ENCODE measurements at places on chromosomes 12 and 14.
A peak's percentile ranks its signal among the peaks of the same experiment; 100 is the strongest.

- DNase-seq = no peak
These were observed 76.9 kb upstream of the TMEM263 start for GRCh38 chr12:106878804-106879203.

GRCh38 chr14:98477935-98478334 is 794.1 kb downstream of the BCL11B start:
- no peak for DNase-seq

GRCh38 chr14:21231020-21231652 is 38.1 kb downstream of the HNRNPC start:
- DNase-seq = no peak

DNA sequence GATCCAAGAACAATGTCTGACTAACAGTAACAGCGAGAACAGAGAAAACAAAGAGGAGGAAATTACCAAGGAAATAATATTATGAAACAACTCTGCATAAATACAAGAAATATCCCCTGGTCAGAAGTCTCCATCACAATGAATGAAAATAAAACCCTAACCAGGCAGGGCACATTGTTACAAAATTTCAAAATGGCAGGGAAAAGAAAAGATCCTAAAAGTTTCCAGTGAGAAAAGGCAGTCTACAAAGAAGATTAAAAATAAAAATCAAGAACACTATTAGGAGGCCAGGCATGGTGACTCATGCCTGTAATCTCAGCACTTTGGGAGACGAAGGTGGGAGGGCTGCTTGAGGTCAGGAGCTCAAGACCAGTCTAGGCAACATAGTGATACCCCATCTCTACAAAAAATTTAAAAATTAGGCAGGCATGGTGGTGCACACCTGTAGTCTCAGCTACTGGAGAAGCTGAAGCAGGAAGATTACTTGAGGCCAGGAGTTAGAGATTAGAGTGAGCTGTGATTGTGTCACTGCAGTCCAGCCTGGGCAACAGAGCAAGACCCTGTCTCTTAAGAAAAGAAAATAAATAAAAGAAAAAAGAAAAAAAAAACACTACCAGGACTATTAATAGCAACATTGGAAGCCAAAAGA is 47.8 kb downstream of the FERMT2 start:
- DNase-seq = no peak

DNA sequence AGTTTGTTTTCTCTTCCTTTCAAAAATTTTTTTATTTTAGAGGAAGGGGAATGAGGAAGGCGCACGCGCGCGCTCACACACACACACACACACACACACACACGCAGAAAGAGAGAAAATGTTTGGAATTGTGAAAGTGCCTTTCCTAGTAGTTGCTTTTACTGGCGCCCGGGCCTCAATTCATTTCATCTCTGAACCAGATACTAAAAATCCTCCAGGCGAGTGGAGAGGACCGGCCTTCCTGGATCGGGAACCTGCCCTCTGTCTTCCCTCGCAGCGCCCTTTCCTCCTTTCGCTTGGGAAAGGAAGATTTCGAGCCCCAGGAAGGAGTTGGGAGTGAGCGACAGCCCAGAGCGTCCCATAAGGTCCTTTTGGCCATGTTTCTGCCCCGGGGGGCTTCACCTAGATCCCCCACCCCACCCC is 7.8 kb upstream of the TBX3 start:
- no peak for DNase-seq

DNA sequence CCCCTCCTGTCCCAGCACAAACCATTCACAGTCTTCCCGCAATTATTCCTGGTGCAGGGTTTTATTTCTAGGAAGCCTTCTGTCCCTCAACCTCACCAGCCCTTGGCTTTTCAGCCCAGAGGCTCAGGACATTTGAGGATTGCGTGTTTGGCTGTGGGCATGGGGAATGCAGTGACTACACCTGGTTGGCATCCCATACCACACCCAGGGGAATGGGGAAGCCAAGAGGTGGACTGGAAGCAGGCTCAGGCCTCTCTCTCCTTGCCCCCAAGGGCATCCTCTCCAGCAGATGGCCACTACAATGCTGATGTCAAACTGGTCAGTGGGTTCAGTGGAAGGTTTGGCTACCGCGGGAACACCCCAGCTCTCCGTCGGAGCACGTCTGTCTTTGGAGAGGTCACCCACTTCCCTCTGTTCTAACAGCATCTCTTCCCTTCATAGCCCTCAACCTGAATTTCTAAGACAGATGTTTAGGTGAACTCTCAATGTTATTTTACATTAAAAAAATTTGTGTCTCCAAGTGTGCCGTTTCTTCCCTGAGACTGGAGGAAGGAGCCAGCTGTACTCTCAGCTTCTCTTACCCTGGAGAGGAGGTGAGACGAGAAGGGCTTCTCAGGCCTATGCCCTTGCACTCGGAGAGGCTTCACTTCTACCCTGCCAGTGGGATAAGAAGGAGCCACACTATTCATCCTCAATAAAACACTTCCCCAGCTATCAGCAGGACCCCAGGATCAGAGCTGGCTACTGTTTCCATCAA is 35.5 kb downstream of the DCAF4 start:
- DNase-seq = no peak

DNA sequence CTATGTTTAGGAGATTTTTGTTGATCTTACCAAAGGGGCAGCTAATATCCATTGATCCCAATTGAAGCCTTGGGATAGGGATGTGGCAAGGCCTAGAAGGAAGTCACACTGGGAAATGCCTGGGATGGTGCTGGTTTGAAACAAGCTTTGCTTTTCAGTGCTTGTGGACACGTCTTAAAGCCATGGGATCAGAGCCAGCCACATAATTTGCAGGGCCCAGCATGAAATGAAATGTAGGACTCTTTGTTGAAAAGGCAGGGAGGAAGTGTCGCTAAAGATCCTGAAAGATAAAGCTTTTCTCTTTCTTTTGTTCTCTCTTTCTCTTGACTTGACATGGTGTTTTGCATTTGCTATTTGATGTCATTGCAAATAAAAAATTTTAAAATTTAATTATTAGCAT is 5.0 kb downstream of the TTC9 start:
- no peak for DNase-seq

- DNase-seq = no peak
These were observed 14.2 kb upstream of the STYK1 start for GRCh38 chr12:10688042-10688441.

- peak; percentile 61 for DNase-seq
These were observed 356.9 kb upstream of the STXBP6 start for GRCh38 chr14:25406818-25407217.

DNA sequence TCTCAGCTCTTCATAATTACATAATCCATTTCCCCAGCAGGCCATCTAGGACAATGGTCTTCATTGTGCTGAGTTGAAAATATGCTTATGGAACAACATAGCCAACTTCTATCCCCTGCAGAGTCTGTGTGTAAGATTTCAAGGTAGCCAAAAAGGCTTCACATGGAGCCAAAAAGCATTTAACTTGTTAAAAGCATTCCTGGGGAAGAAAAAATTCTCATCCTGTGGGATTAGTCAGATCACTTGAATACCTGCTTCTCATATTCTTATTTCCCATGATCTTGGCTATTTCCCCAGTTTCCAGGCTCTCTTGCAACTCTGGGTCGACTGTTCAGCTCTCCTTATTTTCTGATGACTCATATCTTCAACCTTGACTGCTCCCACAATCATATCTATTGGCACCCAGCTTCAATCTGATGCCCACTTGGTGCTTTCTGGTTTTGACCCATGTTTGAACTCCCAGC is 178.9 kb downstream of the KLHL28 start:
- DNase-seq = no peak

DNA sequence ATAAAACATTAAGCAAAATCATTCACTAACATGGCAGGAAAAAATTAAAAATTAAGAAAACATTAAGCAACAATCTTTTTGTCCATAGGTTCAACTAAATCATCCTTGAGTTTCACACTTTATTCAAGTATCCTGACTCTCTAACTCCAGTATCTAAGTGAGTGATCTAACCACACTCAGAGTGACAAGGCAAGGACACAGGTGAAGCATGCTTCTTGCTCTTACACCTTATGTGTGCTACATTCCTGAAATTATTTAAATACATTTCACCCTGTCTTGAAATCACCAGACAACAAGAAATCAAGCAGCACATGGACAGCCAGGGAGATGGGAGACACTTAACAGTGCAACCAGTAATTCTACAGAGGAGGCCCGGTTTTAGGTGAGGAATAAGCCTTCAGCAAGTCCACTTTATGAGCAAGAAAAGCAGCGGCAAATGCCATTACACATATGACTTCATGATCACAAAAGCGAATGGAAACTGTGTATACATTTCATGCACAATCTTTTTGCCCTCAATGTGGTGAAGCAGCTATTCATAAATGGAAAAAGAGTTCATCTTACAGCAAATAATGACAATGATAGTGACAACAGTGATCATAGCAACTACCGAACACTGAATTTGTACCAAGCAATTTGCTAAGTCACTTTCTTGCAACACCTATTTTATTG is 37.4 kb downstream of the PHLDA1 start:
- no peak for DNase-seq

DNA sequence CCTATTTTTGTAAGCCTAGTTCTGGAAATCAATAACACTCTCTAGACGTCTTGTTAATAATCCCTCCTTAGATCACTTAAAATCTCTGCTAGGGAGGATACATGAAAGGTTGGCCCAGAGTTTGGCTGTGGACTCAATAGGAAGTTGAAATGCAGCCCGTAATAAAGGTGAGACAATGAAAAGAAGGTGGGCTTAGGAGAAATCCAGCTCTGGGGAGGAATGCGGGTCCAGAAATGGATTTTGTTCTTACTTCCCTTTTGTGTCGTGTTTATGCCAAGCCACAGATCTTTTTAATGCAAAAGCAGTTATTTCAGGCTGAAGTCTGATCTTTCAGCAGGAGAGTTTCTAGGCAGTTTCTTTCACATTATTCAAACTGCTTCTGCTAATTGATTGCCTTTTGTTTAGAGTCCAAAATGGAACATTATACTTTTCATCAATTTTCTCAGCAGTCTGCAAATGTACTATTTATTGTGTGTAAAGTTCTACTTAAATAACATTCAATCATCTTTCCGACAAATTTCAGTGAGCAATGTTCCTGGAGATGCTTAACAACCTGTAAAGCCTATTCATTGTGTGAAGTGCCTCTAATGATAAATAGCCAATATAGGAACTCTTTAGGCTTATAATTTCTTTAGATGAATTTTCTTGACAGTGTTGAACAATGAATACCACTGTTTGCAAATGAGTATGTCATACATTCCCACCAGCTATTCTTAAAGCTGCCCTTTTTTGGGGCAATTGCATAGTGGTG is 252.9 kb upstream of the KRR1 start:
- DNase-seq = no peak

- DNase-seq = peak; percentile 87
These were observed 10.9 kb downstream of the C12orf43 start for GRCh38 chr12:121005346-121005815.

DNA sequence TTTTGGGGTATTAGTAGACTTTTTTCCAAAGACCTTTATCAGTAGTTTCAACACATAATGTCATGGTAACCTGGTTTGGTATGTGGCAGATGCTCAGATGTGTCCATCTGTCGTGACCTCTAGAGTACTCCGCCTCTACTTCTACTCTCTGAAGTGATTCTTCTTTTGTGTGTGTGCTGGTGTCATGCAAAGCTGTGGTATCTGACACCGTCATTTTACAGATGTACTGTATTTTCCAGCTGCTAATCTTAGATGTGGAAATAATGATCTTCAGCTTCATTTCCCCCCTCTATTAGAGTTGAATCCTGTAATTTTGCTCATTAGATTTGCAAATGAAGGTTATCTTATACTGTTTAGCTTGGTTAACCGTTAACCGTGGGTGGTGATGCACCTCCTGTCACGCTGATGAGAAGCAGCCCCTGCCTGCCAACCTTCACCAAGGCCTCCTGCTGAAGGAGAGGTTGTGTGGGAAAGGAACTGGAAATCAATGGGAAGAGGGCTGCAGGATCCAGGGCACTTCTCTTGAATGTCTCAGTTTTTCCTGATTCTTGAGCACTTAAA is 222.4 kb upstream of the AMIGO2 start:
- no peak for DNase-seq

- no peak for DNase-seq
These were observed 99.3 kb downstream of the TBX5 start for GRCh38 chr12:114306646-114307045.

GRCh38 chr12:55742719-55743405 is at the start of gene GDF11:
Gene GDF11 (plus strand): TSS chr12:55743122. CDS start chr12:55743317, 195 bp downstream.
- no peak for DNase-seq

- no peak for DNase-seq
These were observed 188.1 kb upstream of the PRKD1 start for GRCh38 chr14:30115756-30116155.

DNA sequence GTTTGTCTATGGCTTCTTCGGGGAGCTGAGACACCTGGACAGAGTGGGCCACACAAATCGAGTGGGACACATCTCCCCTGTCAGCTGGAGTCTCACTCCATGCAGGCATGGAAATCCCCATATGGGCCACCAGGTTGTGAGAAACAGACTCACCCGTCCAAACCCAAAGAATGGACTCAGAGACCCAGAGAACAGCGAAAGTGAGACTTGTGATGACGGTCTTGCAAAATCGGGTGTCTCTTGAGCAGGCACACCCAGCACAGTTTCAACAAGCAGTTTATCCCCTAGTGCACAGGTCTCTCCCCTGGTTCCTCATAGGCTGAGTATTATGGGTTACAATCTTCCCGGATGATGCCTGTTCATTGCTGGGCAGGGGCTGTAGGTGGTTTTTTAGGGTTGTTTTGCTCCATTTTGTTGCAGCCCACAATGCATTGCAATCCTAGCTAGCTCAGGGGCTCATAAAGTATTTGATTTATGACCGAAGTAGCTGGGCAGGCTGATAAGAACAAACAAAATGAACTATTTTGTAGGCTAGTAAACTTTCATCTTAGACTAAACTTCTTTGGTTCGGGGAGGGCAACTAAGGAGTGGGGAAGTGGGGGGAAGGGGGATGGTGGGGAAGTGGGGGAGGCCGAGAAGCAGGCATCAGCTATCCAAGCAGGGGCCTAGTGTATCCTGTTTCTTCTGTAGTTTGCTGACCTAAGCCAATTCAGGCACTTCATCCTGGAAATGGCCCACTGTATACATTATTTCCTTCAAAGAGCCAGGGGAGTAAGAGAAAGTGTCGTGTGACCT is 45.3 kb downstream of the IQSEC3 start:
- no peak for DNase-seq

DNA sequence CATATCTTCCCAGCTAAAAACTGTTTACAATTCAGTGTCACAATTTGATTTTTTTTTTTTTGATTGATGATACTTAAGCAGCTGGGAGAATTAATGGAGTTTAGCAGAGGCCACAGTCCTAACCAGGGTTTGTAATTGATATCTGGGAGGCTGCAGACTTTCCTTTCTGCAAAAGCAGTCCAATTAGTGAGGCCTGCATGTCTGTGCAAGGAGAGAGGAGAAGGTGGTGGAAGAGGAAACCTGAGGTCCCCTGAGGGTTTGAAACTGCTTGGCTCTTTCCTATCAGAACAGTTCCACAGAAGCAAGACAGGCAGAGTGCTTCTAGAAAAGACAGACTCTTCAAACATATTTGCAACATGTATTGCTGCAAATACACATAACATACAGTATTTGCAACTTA is 160.8 kb upstream of the KRR1 start:
- DNase-seq = no peak

DNA sequence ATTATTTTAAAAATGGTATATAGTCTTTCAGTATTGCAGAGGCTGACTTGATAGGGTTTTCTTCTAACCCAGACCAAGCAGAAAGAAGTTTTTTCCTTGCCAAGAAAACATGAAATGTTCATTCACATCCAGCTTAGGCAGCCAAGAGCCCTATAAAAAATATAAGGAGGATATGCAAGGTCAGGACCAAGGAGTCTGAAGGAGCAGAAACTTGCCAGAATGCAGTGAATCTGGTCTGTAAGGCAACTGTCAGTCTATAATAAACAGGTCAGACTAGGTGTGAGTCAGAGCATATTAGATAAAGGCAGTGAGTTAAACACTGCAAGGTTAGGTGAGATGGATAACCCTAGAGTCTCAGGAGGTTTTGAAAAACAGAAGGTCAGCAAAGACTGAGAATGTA is 645.5 kb downstream of the C12orf50 start:
- no peak for DNase-seq

- no peak for DNase-seq
These were observed 23.6 kb downstream of the KRT80 start for GRCh38 chr12:52168019-52168717.
